Tibial nerve (tissue), 4 donors: ENCODE measurements at places on chromosomes 4 and X.

GRCh38 chrX:53093177-53093655 is 726 bp upstream of the KANTR start:
- peaks cover under 1% of the 10 kb centered on the region for H3K4me1 ChIP-seq
- DNase-seq: peak; percentile 64
- no peaks in the 10 kb centered on the region for H3K36me3 ChIP-seq
- peak overlapping the region; percentile 35 for H3K4me3 ChIP-seq

- H3K27ac ChIP-seq: no peak overlapping the region
- DNase-seq: no peak
- H3K4me3 ChIP-seq: no peak overlapping the region
- H3K27me3 ChIP-seq: no peaks in the 10 kb centered on the region
These were observed 407.6 kb downstream of the ANKRD50 start for GRCh38 chr4:124304941-124305340.

- no peaks in the 10 kb centered on the region for H3K27me3 ChIP-seq
- no peak overlapping the region for H3K27ac ChIP-seq
- no peak for DNase-seq
- H3K4me3 ChIP-seq: no peak overlapping the region
- no peaks in the 10 kb centered on the region for H3K4me1 ChIP-seq
These were observed 175.6 kb upstream of the NRK start for GRCh38 chrX:105646592-105647372.

GRCh38 chrX:79325263-79325958 is 41.7 kb downstream of the ITM2A start:
- DNase-seq: no peak
- H3K4me3 ChIP-seq: no peak overlapping the region
- H3K4me1 ChIP-seq: no peaks in the 10 kb centered on the region
- no peak overlapping the region for H3K27ac ChIP-seq
- H3K36me3 ChIP-seq: no peaks in the 10 kb centered on the region
- no peaks in the 10 kb centered on the region for H3K27me3 ChIP-seq

GRCh38 chr4:7904952-7905915 is 34.4 kb downstream of the AFAP1 start:
- no peaks in the 10 kb centered on the region for H3K4me1 ChIP-seq
- H3K27ac ChIP-seq: no peak overlapping the region
- peak; percentile 57 for DNase-seq
- no peak overlapping the region for H3K4me3 ChIP-seq

- H3K4me1 ChIP-seq: peaks cover 8% of the 10 kb centered on the region
- no peak overlapping the region for H3K27ac ChIP-seq
- no peaks in the 10 kb centered on the region for H3K36me3 ChIP-seq
- H3K27me3 ChIP-seq: no peaks in the 10 kb centered on the region
These were observed 96.1 kb downstream of the NHS start for GRCh38 chrX:17471121-17471520.
